ENCODE measurements at places on chromosomes 5 and 9.

DNA sequence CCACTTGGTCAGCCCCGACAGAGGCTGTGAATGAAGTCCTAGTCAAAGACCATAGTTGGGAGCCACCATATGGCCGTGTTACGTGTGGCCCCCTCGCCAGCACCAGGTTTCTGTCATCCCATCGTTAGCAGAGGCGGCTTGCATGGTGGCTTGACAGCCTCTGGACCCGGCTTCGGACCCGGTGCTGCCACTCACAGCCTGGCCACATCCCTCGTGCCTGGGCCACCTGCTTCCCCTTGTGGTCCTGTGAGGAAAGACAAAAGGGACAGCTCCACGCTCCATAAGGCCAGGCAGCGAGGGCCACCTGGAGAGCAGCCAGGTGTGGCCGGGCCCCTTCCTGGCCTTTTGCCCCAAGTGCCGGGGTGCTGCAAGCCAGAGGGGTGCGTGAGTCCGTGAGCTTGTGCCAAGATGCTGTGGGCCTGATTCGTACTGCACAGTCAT, 6.2 kb downstream of the NKD2 start:
- no peak for DNase-seq

- DNase-seq, result no peak
Observed at GRCh38 chr5:117657541-117657940, 1082.9 kb upstream of the SEMA6A start.

- no peak for DNase-seq
Observed at GRCh38 chr9:22457448-22457847, 10.8 kb downstream of the DMRTA1 start.

- peak; percentile 37 for DNase-seq
Observed at GRCh38 chr9:21964925-21965385, 29.2 kb downstream of the CDKN2A start.

DNA sequence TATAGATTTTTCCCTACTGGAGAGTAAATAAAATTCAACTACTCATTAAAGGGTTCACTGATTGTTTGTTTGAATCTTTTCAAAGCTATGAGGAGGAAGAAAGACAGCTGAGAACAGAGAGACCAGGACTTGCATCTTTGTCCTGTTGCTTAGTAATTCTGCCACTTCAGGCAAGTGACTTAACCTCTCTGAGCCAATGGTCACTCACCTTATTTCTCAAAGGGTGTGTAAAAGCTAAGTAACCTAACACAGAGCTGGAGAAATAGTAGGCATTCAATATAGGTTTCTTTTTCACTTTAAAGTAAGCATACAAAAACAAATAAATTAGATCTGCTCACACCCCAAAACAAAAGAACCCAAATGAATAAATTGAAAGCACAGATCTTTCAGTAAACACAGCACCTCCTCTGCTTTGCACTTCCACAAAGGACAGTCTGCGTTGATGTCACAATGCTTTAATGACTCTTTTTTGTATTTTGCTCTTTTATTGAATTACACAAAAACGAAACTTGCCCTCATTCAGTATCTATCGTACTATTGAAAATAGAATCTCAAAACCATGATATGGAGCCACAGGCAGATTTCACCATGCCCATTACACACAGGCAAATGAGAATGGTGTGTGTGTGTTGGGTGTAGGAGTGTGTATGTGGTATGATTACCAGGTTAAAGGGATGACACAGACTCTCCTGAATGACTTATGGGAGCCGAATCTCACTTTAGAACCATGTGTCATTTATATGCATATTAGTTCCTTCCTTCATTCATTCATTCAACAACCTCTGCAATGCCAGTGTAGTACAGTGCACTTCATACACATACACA, 166.0 kb downstream of the EBF1 start:
- no peak for DNase-seq

- no peak for DNase-seq
Observed at GRCh38 chr5:10250806-10251276, 761 bp downstream of the CCT5 start.

DNA sequence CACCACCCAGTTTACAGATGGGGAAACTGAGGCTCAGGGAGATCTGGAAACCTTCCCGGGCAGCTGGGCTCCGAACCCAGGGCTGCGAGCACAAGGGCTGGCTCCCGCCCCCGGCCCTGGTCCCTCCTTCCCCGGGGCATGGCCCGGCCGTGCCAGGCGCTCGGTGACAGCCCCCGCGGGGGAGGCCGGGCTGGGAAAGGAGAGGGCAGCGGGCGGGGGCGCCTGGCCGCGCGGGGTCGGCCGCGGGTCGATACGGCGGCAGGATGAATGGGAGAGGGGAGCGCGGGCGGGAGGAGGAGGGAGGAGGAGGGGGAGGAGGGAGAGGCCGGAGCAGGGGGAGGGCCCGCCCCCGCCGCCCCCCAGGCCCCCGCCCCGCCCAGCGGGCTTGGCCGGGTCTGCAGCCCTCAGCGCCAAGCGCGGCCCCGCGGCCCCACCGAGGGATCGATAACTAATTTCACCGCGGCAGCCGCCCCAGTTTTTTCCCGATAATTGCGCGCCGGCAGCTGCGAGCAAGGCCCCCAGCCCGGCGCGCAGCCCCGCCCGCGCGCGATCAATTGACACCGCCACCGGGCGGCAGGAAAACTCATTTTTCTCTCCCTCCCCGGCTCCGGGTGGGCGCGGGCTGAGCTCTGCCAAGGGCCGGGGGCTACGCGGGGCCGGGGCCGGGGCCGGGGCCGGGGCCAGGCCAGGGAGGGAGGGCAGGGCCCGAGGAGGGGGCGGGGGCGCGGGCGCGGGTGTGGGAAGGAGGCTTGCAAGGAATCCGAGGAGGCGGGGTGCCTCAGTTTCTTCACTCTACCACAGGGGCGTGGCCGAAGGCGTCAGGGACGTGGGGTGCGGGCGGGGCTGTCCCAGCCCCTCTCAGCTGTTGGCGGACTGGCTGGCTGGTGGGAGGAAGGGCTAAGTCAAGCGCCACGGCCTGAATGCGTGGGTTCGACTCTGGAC, 52.1 kb downstream of the C9orf50 start:
- DNase-seq, result no peak

DNA sequence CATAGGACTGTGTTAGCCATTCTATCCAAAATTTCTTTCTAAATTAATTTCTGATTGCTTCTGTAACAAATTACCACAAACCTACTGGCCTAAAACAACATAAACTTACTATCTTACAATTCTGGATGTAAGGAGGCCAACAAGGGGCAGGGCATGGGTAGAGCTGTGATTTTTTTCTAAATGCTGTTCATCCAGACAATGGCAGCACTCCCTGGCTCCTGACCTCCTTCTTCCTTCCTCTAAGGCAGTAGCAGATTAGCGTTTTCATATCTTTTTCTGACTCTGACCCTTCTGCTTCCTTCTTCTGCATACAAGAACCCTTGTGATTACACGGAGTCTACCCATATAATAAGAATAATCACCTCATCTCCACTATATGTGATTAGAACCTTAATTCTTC, 1005.8 kb downstream of the CDH12 start:
- no peak for DNase-seq

GRCh38 chr5:172064766-172065165, 58.3 kb upstream of the FBXW11 start:
- DNase-seq, result no peak

GRCh38 chr5:136772491-136772890, 407.1 kb upstream of the TRPC7 start:
- DNase-seq, result no peak

DNA sequence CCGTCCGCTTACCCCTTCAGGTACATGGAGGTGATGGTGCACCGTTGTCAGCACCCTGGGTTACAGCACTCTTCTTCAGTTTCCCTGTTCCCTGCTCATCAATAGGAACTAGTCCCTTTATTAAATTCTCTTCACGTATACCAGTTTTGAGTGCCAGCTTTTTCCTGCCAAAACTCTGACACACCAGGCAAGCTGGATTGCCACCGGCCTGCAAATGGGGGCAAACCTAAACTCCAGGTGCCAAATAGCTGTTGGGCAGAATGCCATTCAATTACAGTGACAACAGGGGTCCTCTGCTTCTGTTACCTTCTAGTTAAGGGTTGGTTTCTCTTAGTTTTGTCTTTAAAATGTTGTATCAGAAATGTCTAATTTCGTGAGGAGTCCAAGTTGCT, 400.4 kb downstream of the OSTF1 start:
- no peak for DNase-seq

DNA sequence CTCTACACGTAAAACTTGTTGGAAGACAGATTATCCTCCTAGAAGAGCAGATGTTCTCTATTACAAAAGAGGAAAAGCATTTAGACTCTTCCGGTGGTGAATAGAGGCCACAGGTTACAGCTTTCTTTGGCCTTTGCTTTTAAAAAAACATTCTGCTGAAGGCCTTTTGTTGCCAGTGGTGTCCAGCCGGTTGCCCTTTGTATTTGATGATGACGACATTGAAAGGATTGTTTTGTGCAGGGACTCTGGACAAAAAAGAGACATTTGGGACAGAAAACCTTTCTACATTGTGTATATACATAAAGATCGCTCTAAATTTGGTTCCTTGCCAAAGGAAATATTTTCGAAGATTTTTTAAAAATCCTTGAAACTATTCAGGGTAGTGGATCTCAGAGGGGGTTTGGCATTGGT, 180.3 kb downstream of the C9orf152 start:
- DNase-seq, result no peak

- no peak for DNase-seq
Observed at GRCh38 chr9:126049088-126049487, 277.5 kb upstream of the MVB12B start.

GRCh38 chr9:76567086-76567485, 108.1 kb downstream of the GCNT1 start:
- no peak for DNase-seq

DNA sequence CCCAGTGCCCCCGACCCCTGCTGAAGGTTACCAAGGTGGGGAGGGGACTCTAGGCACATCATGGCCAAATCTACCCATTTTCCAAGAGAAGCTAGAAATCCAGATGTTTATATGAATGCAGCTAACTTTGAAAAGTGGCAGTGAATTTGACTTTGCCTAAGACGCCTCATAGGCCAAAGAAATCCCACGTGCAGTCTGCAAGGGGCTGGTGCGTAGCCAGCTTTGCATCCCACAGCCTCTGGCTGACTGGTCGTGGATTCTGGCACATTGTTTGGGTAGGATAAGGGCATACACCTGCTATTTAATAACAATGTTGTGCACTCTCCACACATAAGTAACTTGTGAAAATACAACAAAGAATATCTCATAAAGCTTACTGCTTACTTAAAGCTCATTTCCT, 3.5 kb upstream of the GADD45G start:
- no peak for DNase-seq

DNA sequence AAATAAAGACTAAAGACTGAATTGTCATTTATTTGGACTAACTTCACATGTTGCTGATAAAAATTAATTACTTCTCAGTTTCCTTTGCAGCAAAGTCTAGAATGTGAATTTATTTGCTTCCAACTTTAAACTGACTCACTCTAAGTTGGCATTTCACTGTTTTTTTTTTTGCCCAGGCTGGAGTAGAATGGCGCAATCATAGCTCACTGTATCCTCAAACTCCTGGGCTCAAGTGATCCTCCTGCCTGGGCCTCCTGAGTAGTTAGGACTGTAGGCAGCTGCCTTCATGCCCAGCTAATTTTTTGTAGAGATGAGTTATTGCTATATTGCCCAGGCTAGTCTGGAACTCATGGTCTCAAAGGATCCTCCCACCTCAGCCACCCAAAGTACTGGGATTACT, 3.5 kb downstream of the CCNB1 start:
- DNase-seq, result no peak

DNA sequence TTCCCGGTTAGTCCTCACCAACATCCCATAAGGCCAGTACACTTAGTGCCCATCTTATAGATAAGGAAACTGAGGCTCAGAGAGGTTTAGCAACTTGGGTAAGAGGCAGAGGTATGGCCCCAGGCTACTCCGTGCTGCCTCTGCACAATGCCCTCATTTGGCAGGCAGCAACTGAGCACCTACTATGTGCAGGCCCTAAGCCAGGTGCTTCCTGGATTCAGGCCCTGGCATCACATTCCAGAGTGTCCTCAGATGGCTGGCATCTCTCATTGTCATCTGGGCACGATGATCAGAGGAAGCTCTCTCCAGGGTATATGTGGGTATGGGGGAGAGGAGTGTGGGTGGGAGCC, 53.8 kb upstream of the PSD2 start:
- DNase-seq, result no peak

GRCh38 chr9:122088880-122089706, 4.0 kb downstream of the TTLL11 start:
- DNase-seq, result no peak

- no peak for DNase-seq
Observed at GRCh38 chr9:121153642-121154041, 48.0 kb downstream of the RAB14 start.

- no peak for DNase-seq
Observed at GRCh38 chr5:33468775-33469435, 28.1 kb downstream of the TARS1 start.

GRCh38 chr9:2335260-2335659, 286.3 kb upstream of the VLDLR start:
- no peak for DNase-seq

GRCh38 chr9:91026266-91026665, 224.6 kb downstream of the SYK start:
- DNase-seq, result no peak

GRCh38 chr9:84991514-84991870, 322.0 kb downstream of the NTRK2 start:
- no peak for DNase-seq

DNA sequence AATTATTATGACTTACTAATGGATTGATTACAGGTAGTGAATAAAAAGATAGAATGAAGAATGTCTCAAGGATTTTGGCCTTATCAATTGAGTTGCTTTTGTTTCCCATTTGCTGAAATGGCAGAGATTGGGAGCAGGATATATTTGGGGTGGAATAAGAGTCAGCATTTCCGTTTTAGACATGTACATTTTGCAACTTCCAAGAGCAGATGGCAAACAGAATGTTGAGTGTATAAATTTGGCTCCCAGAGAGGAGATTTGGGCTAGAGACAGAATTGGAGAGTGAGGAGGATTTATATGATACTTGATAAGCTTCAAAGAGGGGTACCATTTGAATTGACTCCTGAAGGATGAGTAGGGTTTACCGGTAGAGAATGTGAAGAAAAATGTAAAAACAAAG, 437.9 kb upstream of the PAPPA start:
- DNase-seq, result no peak

DNA sequence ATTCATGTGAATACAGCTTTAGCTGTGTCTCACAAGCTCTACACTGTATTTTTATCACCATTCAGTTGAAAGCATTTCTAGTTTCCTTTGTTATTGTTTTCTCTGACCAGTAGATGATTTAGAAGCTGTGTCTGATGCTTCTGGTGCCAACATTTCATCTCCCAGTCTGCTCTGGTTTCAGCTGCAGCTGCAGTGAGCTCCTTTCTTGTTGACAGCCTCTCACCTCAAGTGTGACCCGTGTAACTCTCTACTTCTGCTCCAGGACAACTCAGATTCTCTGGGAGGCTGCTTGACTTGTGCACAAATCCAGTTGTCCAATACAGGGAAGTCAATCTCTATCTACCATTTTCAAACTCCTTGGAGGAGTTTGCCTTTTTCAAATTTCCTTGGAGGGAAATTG, 504.8 kb downstream of the DIRAS2 start:
- no peak for DNase-seq

DNA sequence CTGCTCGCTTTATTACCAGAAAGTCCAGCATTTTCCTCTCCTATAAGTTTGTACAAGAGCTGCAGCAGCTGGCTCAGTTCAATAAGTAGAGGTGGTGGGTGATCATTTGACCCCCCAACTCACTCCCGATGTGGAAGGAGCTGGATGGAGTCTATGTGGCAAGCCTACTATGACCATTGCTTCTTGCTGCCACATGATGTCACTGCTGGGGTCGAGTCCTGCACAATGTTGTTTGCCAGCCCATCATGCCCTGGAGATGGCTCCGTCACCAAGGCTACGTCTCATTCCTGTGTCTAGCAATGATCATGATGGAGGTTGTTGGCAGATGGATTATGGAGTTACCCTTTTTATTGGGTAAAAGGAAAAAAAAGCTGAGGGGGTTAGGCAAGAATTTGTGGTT, 266.3 kb downstream of the PSAT1 start:
- no peak for DNase-seq

All from stimulated activated CD8-positive, alpha-beta memory T cell treated with anti-CD3 and anti-CD28 coated beads, Interleukin-4, amount 100 ng/mL, for 24 hours (primary cell).